ENCODE measurements at places on chromosomes 7 and 10. TPM values are rescaled to one million over a fixed set of nuclear protein-coding genes. Genes with fewer than 3 reads are reported as not detected.

- DNase-seq, result no peak
These were observed 521.2 kb downstream of the TCERG1L start for GRCh38 chr10:130790339-130790738.

DNA sequence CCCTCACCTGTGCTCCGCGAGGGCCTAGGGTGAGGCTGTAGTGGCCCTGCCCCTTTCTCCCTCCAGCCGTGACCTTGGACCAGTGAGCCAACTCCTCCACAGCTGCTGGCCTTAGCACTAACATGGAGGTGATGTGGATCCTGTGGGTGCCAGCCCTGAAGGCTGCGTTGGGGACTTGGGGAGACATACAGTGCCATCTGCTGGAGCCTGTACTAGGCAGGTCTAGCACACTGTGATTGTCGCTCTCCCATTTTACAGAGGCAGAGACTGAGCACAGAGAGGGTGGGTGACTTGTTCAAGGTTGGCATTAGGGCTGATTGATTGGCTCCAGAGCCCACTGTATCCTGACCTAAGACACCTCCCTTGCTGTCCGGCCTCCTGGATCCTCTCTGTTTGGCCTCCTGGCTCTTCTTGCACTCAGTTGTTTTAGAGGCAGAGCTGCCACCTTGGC, 37.6 kb downstream of the PRF1 start:
- no peak for DNase-seq

DNA sequence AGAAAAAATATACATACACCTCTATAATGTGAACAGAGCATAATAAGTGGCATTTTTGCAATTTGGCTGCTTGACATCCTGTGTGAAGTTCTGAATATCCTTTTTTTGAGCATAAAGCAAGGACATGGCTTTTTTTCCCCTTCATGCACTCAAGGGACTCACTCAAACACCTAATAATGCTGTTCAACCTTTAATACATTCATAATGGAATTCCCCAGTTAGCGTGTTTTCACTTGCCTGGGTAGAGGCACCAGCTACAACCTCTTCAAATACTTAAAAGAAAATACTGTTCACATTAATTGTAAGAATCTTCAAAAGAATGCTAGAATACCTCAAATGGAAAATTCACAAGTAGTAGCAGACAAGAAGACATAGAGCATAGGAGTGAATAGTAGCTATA, 316.8 kb downstream of the PCDH15 start:
- no peak for DNase-seq

- DNase-seq, result no peak
These were observed 2.5 kb upstream of the CYP26C1 start for GRCh38 chr10:93058139-93058538.

- peak; percentile 51 for DNase-seq
These were observed 722 bp downstream of the UPF2 start for GRCh38 chr10:12041766-12042408.

DNA sequence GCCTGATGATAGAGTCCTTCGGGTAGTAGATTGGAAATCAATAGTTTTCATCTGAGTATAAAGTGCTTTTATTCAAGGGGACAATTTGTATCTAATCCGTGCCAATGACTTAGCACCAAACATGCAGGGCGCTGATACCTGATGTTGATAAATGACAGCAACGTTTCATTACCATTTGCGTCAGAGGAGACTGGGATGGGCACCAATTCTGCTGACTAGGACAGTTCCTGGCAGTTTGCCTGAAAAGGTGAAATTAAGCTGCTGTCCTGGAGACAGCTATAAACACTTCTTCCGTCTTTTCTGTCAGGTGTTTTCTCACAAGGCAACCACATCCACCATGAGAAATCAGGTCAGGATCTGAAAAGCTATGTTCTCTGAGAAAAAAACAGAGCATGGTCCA, 1136.4 kb downstream of the TYW1 start:
- DNase-seq, result no peak

- DNase-seq, result no peak
These were observed 196.0 kb downstream of the ELAPOR2 start for GRCh38 chr7:86863452-86863851.

GRCh38 chr10:103265717-103266329, 11.1 kb upstream of the INA start:
- DNase-seq, result peak; percentile 58

DNA sequence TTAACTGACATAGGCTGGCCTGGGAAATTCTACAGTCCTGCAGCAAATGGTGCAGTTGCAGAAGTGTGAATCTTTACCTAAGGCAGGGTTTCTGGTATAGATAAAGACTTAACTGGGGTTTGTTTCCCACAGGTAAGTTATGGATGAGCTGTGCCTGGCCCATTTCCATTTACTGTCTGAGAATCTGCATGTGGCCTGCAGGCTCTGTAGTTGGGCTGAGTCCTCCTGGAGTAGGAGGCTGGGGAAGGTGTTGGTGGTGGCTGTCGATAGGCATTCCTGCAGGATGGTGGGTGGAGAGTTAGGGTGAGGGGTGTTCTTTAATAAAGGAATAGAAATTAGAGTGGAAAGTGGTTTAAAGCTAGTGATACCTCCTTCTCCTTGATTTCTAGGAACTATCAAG, 193.5 kb downstream of the AUTS2 start:
- no peak for DNase-seq

DNA sequence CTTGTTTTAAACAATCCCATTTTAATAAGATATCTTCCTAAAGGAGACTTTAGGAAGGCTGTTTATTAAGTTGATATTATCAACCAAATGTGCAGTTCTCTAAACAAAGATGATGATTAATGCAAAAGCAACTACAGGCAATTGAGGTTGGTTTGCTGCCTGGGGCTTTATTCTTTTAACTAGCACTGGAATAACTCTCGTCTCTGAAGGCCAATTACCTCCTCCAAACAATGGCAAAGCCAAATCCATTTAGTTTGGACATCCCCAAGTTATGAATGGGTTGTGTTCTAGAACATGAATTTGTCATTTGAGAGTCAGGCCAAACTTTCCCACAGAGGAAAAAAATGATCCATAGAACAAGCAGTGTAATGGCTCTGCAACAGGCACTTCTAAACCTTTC, 114.1 kb downstream of the SLC16A9 start:
- DNase-seq, result no peak

DNA sequence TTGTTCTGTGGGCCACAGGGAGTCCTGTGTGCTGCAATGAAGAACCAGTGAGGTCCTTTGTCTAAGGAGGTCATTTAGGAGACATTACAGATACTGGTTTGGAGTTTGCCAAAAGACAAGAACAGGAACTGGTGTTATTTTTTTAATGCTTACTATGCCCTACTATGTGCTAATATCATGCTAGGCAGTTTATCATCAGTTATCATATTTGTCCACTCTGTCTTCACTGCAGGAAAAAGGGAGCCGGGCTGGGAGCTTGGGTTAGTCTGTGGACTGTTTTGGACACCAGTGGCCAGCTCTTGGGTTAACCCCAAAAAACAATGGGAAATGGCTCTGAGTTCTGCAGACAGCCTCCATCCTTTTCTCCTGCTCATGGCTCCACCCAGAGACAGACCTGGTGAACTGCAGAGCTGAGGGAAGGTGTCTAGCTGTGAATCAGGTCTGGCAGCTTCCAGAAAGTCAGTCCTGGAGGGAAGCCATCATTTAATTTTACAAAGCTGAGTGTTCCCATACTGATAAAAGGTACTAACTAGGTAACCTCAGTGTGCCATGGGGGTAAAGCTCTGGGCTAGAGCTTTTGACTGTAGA, 101.2 kb upstream of the ZNF746 start:
- peak; percentile 36 for DNase-seq

DNA sequence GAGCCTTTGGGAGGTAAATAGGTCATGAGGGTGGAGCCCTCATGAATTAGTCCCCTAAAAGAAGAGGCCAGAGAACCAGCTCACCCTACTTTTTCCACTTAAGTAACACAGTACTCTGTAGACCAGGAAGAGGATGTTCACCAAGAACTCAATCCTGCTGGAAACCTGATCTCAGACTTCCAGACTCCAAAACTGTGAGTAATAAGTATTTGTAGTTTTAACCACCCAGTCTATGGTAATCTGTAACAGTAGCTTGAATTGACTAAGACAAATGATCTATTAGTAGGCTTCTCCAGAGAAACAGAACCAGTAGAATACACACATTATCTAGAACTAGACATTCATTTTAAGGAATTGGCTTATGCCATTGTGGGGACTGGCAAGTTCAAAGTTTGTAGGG, 51.5 kb downstream of the ANKMY2 start:
- DNase-seq, result no peak

DNA sequence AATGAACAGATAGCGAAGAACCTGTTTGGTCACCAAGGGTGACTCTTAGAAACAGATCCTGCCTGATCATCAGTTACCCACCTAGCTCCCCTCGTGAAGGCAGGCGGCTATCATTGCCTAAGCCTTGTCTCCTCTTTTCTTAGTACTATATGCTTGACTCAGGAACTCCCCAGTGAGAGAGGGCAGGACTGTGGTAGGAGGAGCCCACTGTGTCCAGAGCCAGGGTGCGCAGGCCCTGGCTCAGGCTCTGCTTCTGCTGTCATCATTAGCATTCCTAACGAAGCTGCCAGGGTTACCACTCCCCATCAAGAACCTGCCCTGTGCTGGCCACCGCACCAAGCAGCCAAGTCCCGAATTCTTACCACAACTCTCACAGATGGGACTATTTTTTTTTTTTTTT, 160.8 kb downstream of the CHN2 start:
- no peak for DNase-seq

DNA sequence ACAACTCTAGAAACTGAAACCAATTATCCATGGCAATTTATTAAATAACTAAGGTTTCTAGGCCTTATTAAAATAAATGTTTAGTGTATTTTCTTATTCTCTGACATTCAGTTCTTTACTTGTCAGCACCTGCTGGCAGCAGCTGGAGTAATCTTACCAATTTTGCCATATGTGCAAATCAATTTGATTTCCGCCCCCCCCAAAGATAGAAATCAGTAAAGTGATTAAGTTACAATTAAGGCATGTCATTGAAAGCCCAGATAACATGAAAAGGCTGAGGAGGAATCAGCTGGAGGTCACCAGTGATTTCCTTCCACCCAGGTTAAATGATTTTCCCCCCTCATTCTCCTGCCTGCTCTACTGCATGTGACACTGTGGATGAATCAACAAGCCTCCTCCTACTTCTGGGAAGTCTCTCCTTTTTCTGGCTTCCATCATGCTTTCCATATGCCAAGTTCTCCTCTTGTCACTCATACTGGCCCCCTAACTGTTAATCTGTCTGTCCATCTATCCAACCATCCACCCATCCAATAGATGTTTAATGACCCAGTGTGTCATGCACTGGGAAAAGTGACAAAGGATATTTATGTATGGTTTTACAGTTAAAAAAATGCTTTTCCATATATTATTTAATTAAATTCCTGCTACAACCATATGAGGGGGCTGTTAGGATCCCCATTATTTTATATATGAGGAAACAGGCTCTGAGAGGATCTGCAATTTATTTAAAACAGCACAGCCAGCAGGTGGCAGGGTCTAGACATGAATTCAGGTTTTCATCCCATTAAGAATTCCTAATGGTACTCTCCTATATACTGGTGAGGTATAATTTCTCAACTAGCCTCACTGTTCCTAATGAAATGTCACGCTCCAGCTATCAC, 116.5 kb downstream of the ATXN7L1 start:
- DNase-seq, result peak; percentile 63

DNA sequence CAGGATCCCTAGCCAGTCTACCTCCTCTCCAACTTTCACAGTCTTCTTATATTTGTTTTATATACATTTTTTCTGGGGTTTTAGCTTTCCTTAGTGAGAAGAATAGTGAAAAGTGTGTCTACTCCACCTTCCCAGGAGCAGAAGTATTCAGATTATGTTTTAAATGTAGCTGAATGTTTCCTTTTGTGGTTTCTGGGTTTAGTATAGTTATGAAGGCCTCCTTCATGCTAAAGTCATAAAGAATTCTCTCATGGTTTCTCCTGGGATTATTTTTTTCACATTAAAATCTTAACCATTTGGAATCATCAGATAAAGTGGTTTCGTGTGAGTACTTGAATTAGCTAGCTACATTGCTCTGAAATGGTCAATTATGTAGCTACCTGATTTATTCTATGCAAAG, 50.9 kb downstream of the ANKMY2 start:
- DNase-seq, result no peak

GRCh38 chr10:5968037-5968680, 9.2 kb downstream of the IL15RA start:
- DNase-seq, result peak; percentile 17

GRCh38 chr10:14625765-14626525, 148.8 kb downstream of the FAM107B start:
- DNase-seq, result no peak

DNA sequence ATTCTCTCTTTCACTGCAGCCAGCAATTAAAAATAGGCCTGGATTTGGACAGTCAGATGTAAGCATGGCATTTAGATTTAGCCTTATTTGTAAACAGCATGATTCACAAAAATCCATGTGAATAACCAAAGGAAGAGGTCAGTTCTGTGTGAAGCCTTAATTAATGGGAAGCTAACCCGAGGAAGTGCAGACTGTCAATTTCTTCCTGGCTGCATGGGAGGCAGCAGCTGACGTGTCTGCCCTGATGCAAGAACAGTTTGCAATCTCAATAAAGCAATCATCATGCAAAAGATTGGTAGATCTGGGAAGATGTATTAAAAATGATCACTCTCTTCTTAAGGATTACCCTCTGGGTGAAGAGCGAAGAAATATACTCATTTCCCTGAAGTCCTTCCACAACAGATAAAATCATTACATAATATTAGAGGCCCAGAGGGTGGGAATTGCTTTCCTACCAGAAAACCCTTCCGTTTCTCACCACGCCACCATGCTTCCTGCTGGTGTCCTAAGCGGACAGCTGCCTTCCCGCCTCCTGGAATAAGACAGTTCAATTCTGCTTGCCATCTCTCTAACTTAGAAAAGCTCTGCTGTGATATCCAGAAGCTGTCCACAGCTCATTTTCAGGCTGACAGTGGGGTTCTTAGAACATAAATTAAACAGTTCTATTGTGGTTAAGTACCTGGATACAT, 526.7 kb upstream of the NRP1 start:
- DNase-seq, result no peak

- no peak for DNase-seq
These were observed 131.1 kb downstream of the KCND2 start for GRCh38 chr7:120404042-120404441.

- DNase-seq, result no peak
These were observed 72.4 kb upstream of the CAPZA2 start for GRCh38 chr7:116790025-116790424.

GRCh38 chr7:4074407-4074806, 607.7 kb upstream of the FOXK1 start:
- DNase-seq, result no peak

DNA sequence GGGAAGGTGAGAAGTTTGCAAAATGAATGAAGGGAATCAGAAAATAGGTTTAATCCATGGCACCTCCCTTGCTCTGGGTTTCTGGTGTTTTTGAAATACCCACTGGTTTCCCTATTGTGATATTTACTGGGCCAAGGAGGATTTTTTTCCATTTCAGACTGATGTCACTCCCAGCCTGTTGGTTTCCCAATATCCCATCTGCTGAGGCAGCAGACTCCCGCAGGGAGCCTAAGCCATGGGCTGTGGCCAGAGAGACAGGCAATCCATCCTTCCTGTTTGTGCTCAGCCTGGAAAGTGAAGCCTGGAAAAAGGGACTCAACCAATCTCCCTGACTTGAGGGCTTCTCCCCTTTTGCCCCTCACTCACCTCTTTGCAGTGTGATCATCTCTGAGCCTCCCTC, 22.8 kb downstream of the FAM107B start:
- peak; percentile 32 for DNase-seq

Gene GLI3
- total RNA-seq, result 8.0 TPM

Gene IL15RA
- 11.5 TPM for total RNA-seq

Gene TUBAL3
- 39.6 TPM for total RNA-seq

Gene PRKG1
- total RNA-seq, result 16.6 TPM

Gene GJD4
- total RNA-seq, result not detected

Gene H2BK1
- total RNA-seq, result not detected

Gene CC2D2B
- total RNA-seq, result 0.15 TPM

Gene FKBP6
- not detected for total RNA-seq

Gene CRHR2
- total RNA-seq, result not detected
